ENCODE measurements at places on chromosomes 1 and 21. TPM values are rescaled to one million over a fixed set of nuclear protein-coding genes. Genes with fewer than 3 reads are reported as not detected.

Gene FMO5
- total RNA-seq = 1.5 TPM

Gene TTC22
- total RNA-seq = 18.6 TPM

Gene SPOCD1
- 0.94 TPM for total RNA-seq

Gene NEK2
- total RNA-seq = not detected

Gene C8B
- total RNA-seq = not detected

Gene MTARC2
- total RNA-seq = not detected

Gene ARHGAP29
- not detected for total RNA-seq

Gene GPX7
- 26.3 TPM for total RNA-seq

Gene CIART
- 0.67 TPM for total RNA-seq

Gene TRIM46
- total RNA-seq = 8.5 TPM

Gene INSRR
- not detected for total RNA-seq

Gene CDK18
- 0.78 TPM for total RNA-seq

GRCh38 chr1:40241362-40241761 lies 6.4 kb upstream of the TMCO2 start:
- no peak for DNase-seq
- H3K27me3 ChIP-seq = no peaks in the 10 kb centered on the region
- peaks cover 16% of the 10 kb centered on the region for H3K4me1 ChIP-seq
- H3K36me3 ChIP-seq = peaks cover 18% of the 10 kb centered on the region
- no peak overlapping the region for H3K27ac ChIP-seq

DNA sequence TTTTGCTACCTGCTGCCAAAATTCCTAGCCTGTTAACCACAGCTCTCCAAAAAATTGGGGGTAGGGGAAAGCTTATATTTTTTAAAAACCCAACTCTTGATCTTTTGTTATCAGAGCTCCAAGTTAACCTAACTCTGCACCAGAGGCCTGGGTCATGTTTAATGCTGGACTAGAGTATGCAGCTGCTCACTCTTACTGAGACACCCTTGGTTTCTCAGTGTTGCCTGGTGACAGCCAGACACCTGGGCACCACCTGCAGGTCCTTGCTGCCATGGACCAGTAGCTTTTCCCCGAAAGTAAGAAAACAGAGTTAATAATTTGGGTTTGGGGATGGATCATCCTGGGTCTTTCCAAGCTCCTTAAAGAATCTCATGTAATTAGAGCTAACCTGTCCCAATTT lies 30.1 kb downstream of the KCNJ6 start:
- no peak overlapping the region for H3K27ac ChIP-seq
- H3K36me3 ChIP-seq = no peaks in the 10 kb centered on the region
- no peak overlapping the region for H3K4me3 ChIP-seq
- DNase-seq = no peak
- no peaks in the 10 kb centered on the region for H3K27me3 ChIP-seq

GRCh38 chr21:34571994-34572393 lies 42.9 kb downstream of the RCAN1 start:
- H3K27me3 ChIP-seq = no peaks in the 10 kb centered on the region
- H3K4me1 ChIP-seq = no peaks in the 10 kb centered on the region
- no peak overlapping the region for H3K27ac ChIP-seq
- DNase-seq = no peak
- H3K36me3 ChIP-seq = no peaks in the 10 kb centered on the region

- H3K27me3 ChIP-seq = no peaks in the 10 kb centered on the region
- no peak overlapping the region for H3K4me3 ChIP-seq
Measured at GRCh38 chr21:34916446-34916845, 132.7 kb downstream of the RUNX1 start.

DNA sequence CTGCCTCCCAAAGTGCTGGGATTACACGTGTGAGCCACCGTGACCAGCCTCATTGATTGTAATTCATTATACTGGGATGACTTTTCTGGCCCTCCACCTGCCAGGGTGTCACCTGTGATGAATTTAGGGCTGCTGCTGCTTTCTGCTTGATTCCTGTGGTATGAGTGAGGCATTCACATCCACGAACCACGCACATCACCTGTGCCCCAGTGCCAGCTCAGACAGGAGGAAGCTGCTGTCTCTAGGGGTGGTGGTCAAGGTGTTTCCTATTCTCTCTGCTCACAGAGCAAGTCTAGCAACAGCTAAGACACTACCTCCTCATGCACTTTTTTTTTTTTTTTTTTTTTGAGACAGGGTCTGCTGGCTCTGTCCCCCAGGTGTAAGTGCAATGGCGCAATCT lies 12.3 kb upstream of the LDLRAD2 start:
- no peaks in the 10 kb centered on the region for H3K36me3 ChIP-seq
- no peak overlapping the region for H3K4me3 ChIP-seq
- no peak for DNase-seq
- H3K4me1 ChIP-seq = no peaks in the 10 kb centered on the region

DNA sequence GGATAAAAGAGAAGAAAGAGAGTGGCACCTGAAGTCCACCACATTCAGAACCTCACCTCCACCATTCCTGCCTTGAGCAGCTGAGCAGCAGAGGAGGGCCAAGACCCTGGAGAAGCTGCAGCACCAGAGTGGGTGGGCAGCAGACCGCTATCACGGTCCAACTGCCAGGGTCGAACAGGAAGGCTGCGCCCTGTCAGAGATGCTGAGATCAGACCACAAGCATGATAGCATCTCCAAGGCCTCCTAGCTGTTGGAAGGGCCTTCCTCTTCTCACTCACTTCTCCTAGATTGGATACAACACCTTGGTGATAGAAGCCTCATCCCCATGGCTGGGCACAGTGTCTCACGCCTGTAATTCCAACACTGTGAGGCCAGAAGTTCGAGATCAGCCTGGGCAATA lies 12.1 kb upstream of the SLC45A3 start:
- no peaks in the 10 kb centered on the region for H3K4me1 ChIP-seq
- H3K27ac ChIP-seq = no peak overlapping the region
- no peaks in the 10 kb centered on the region for H3K27me3 ChIP-seq
- DNase-seq = no peak
- H3K36me3 ChIP-seq = no peaks in the 10 kb centered on the region
- no peak overlapping the region for H3K4me3 ChIP-seq

DNA sequence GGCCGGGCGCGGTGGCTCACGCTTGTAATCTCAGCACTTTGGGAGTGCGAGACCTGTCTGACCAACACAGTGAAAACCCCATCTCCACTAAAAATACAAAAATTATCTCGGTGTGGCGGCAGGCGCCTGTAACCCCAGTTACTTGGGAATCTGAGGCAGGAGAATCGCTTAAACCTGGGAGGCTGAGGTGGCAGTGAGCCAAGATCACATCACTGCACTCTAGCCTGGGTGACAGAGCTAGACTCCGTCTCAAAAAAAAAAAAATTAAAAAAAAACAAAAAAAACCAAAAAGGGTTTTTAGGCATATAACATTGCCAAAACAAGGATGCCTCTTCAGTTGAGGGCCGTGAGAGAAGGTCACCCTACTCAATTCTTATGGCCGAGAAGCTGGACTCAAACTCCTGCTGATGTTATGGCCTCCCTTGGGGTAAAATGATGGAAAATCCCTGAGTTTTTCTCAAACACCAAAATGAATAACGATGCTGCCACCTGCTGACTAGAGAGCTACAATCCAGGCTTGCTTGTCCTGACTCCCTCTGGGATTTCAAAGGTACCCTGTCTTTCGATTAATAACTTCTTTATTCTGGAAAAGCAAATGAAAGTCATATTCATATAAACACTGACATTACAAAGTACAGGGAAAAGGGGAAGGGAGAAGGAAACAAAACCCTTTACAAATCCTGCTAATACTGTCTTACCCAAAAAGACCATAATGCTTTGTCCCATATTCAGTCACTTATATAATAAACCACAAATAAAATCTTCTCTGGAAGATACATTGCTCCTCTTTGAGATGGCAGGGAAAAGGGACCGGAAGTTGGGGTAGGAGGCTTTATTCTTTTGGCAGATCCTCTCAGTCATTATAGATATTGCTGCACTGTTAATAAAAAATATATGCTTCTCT lies 10.7 kb downstream of the RAB42 start:
- H3K27ac ChIP-seq = no peak overlapping the region
- H3K4me1 ChIP-seq = no peaks in the 10 kb centered on the region
- no peak for DNase-seq
- no peaks in the 10 kb centered on the region for H3K27me3 ChIP-seq
- H3K36me3 ChIP-seq = peaks cover 28% of the 10 kb centered on the region

DNA sequence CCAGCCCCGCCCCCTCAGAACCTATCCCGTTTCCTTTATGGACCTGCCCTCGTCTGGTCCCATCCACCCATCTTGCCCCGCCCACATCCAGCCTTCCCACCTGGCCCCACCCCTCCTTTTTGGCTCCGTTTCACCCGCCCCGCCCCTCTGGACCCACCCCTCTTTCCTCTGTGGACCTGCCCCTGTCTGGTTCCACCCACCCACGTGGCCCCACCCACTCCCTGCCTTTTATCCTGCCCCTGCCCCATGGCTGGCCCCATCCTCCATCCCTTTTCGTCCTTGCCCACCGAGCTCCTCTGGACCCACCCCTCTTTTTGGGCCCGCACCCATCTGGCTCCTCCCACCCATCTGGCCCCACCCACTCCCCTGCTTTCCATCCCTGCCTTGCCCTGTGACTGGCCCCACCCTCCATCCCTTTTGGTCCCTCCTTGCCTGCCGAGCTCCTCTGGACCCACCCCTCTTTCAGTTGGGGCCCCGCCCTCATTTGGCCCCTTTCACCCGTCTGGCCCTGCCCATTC lies 177.3 kb downstream of the CAMTA1 start:
- H3K27me3 ChIP-seq = peaks cover 3% of the 10 kb centered on the region
- no peaks in the 10 kb centered on the region for H3K36me3 ChIP-seq
- H3K4me3 ChIP-seq = no peak overlapping the region

GRCh38 chr1:71676979-71677925 lies 596.4 kb upstream of the ZRANB2 start:
- H3K4me1 ChIP-seq = no peaks in the 10 kb centered on the region
- no peak overlapping the region for H3K4me3 ChIP-seq
- H3K27ac ChIP-seq = no peak overlapping the region
- H3K36me3 ChIP-seq = no peaks in the 10 kb centered on the region
- H3K27me3 ChIP-seq = no peaks in the 10 kb centered on the region

DNA sequence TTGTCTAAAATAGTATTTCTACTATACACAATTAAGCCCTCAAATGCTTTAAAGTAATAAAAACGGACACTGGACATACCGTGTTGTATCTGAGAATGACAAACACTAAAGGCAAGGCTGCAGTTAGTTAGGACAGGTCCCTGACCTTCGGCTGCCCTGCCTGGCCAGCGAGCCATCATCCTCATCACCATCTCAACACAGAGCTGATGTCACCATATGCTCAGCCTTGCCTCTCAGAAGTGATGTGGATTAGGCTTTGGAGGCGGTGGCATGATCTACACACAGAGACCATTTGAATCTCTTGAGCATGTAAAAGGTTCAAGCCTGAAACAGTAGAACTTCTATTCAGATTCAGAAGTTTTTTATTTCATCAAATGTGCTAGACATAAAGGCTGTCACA lies 244.7 kb downstream of the SDCCAG8 start:
- DNase-seq = no peak
- peaks cover 4% of the 10 kb centered on the region for H3K36me3 ChIP-seq
- no peak overlapping the region for H3K4me3 ChIP-seq
- no peaks in the 10 kb centered on the region for H3K4me1 ChIP-seq
- no peaks in the 10 kb centered on the region for H3K27me3 ChIP-seq
- H3K27ac ChIP-seq = no peak overlapping the region

- DNase-seq = peak; percentile 19
- H3K36me3 ChIP-seq = no peaks in the 10 kb centered on the region
- no peaks in the 10 kb centered on the region for H3K27me3 ChIP-seq
- peaks cover 13% of the 10 kb centered on the region for H3K4me1 ChIP-seq
- no peak within 1 kb of the TSS for H3K27ac ChIP-seq
- H3K4me3 ChIP-seq = peak within 1 kb of the TSS; percentile 18
Measured at GRCh38 chr1:116909512-116910378, at the start of gene PTGFRN. TSS of gene PTGFRN (plus strand) at chr1:116909916. CDS start at chr1:116910204, 288 bp downstream.

DNA sequence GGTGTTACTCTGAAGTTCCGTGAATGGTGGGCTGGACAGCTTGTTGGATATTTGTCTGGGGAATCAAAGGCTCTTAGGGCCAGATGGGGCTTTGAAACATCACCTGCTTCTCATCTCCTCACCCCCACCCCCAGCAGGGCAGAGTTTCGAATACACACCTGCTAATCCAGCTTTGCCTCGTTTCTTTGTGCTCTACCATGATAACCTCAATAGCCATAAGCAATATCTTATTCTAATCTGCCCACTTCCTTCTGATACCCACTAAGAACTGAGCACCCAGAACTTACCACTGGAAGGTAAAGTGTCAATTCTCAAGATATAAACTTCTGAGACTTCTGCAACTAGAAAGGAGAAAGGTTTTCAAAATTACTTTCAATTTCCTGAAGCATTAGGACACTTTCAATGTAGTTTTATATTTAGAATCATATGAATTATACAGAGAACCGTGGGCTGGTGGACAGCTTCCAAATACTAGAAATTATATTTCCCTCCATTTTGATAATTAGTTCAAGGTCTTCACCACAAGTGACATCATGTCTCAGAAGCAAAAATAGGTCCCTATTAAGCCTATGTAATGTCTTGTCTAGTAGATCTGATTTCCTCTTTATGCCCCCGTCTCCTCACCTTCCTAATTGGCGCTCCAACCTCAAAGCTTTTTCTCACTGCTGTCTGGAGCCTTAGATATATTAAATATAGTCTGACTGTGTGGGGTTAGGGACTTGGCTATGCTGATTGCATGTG lies 64.4 kb upstream of the NEK2 start:
- DNase-seq = peak; percentile 15
- no peaks in the 10 kb centered on the region for H3K36me3 ChIP-seq
- peak overlapping the region; percentile 34 for H3K27ac ChIP-seq
- H3K4me3 ChIP-seq = peak overlapping the region; percentile 30
- no peaks in the 10 kb centered on the region for H3K27me3 ChIP-seq

DNA sequence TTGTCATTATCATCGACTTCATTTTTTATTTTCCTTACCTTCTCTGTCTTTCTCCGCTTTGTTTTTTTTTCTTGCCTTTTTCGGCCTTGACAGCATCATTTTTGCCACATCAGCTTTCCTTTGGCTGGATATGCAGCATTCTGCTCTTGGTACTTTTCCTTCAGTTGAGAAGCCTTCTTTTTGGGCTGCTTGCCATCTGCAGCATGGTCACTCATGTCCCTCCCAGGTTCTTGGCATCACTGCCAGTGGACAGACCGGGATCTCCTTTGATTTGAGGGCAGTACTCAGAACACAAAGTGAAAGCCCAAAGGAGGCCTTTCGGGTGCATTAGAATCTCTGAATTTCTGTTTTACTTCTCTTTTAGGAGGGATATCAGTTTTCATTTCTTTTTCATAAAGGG lies 3.7 kb upstream of the PARP1 start:
- no peaks in the 10 kb centered on the region for H3K27me3 ChIP-seq
- no peak for DNase-seq
- no peak overlapping the region for H3K4me3 ChIP-seq
- peaks cover 6% of the 10 kb centered on the region for H3K4me1 ChIP-seq

GRCh38 chr1:224080115-224080774 lies 33.7 kb upstream of the FBXO28 start:
- no peaks in the 10 kb centered on the region for H3K4me1 ChIP-seq
- no peaks in the 10 kb centered on the region for H3K36me3 ChIP-seq
- no peak for DNase-seq
- no peak overlapping the region for H3K27ac ChIP-seq
